RKO (cell line): ENCODE measurements at places on chromosomes 4 and X.

DNA sequence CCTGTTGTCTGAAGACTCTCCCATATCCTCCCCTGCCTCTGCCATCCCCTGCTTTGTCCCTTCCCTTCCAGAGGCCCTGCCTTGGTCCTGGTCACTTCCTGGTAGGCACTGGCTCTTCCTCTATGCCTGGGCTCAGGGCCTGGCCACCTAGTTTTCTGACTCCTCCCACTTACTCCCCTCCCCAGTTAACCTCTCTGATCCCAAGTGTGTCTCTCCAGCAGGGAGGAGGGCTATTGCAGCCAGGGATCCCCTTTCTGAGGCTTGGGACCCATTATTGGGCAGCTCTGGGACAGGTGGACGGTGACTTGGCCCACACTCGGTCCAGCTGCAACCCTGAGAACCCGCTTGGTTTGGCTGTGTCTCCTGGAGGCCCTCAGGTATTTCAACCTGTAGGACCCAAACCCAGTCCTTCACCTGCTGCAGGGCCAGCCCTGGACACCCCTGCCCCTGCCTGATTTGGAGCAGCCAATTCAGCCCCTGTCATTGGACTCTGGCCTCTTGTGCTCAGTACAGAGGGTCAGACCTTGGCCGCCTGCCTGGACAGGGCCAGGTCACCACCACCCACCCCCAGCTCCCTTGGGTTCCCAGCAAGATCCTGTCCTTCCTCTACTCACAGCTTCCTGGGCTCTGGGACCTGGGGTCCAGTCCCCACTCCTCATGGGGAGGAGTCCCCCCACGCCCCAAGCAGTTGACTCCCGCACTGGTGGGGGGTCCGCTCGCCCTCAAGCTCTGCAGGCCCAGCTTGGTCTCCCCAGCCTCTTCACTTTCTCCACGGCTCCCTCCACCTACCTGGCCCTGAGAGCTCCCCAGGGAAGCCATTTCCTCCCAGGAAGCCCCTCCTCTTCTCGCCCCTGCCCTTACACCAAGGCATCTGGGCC lies 1.1 kb upstream of the SH3BP2 start:
- no peak for DNase-seq

DNA sequence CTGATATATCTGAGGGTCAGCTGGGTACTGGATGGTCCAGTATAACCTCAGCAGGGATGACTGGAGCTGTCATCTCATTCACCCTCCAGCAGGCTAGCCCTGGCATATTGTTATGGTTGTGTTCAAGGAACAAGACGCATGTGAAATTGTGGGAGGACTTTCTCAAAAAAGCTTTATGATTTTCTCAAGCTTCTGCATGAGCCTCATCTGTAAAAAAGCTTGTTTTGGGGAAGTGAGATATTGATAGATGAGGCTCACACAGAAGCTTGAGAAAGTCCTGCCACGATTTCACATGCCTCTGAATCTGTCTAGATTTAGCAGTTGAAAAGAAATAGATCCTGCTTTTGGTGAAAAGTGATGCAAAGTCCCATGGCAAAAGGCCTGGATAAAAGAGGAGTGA lies 93.4 kb downstream of the SPCS3 start:
- no peak for DNase-seq

DNA sequence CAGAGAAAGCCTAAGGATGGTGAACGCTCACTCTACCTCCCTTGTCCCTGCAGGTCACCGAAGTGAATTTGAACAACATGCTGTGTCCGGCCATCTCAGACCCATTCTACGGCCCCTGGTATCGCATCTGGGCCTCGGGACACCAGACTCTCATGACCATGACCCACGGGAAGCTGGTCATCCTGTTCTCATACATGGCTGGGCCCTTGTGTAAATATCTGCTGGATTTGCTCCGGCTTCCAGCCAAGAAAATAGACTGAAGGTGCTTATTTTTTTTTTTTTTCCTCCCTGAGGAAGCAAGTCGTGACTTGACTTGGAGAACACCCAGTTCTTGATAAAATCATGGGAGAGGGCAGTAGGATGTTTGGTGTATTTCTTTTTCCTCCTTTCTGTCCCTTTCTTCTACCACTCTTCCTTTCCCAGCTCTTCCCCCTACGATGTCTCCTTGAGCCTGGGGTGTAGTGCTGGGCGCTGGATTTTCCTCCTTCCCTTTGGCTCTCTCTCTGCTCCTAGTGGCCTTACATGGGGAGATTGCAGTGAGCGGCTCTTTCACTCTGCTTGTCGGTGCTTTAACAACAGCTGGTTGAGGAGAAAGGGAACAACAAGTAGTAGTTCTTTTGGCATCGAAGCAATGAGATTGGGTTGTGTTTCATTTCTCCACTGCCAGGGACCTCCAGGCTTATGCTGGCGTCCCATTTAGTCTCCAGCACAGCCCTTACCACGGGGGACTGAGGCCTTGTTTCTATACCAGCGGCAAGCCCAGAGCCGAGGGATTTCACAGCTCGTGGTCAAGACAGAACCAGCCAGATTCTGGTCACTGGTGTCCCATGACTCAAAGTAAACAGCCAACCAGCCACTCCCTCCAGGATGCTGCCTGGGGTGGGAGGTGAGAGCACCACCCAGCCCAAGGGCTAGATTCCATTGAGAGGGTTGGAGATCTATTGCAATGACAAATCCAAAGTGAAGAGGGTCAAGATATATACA lies 144.4 kb downstream of the AMMECR1 start:
- DNase-seq: no peak

DNA sequence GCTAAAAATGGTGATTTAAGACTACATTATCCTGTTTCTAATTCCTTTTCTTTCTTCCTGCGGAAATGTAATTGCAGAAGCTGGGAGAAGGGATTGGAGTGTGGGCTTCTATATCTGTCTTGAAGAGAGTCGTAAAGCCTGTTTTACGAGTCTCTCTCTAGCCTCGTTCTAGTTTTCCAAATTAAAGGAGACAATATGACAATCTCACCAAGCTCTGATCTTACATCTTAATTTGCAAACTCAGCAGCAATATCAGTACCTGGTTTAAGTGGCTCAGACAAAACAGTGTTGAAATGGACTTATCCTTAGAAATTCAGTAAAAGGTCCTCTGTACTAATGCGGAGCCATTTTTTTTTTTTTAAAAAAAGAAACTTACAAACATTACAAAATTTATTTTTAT lies 349.5 kb upstream of the HAND2 start:
- no peak for DNase-seq

DNA sequence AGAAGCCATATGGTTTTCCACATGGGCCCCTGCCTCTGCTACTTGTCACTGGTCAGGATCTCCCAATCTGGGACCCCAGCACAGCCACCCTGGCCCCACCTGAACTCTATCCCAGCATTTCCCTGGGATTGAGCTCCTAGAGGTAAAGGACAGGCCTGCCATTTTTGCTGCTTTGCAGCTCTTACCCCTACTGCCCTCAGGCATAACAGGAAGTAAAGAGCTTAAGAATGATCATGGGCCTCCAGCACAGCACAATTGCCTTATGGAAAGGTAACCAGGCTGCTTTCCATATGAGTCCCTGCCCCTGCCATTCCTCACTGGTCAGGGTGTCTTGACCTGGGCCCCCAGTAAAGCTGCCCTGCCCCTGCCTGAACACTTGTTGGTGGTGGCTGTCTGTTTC lies 254.9 kb upstream of the ZCCHC13 start:
- DNase-seq: no peak

DNA sequence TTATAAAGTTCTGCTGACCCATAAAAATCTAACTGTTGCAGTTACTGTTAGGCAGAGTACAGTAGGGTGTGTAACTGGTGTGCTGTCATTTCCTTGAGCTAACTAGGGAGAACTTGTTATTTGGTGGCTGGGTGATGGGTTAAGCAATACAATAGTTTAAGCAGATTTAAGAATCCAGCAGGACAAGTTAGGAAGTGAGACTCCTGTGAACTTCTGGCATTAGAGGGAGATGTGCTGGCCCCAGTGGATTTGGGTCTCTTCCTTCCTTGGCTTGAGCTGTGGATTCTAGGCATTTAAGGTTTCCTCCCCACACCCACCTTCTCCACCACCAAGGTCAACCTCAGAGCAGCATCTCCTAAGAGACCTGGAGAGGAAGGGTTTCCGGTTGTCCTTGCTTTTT lies 70.5 kb downstream of the CLCN5 start:
- no peak for DNase-seq

GRCh38 chr4:150562250-150562649 lies 19.7 kb upstream of the MAB21L2 start:
- no peak for DNase-seq

GRCh38 chr4:79682801-79683530 lies 274.9 kb upstream of the GK2 start:
- no peak for DNase-seq

- DNase-seq: no peak
Observed at GRCh38 chr4:37825968-37826294, 555 bp upstream of the PGM2 start.

GRCh38 chr4:147526272-147526654 lies 45.4 kb downstream of the EDNRA start:
- DNase-seq: no peak

- peak; percentile 54 for DNase-seq
Observed at GRCh38 chr4:24105327-24106038, 215.6 kb upstream of the PPARGC1A start.

DNA sequence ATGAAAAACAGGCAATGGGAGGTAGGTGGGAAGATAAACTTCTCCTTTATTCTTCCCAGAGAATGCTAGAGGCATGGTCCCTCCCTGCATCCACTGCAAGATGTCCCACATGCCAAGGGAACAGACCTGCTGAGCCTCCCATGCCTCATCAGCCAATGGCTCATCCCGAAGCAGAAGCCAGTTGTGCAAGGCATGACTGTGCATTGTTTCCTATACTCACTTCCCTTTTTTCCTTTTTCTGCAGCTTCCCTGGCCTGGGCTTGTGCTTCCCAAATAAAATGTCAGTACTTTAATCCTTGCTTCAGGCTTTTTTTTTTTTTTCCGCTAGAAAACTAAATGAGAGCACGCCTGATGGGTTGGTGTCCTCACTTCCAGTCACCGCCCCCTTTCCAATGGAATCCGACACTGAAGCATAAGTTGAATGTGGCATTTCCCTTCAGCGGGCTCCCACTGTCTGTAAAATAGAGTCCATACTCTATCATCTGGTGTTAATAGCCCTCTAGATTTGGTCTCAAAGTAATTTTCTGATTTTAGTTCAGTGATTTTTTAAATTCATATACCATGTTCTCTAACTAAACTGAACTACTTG lies 239.0 kb upstream of the JADE1 start:
- DNase-seq: peak; percentile 48

- no peak for DNase-seq
Observed at GRCh38 chr4:183959319-183960045, 54.4 kb downstream of the STOX2 start.

DNA sequence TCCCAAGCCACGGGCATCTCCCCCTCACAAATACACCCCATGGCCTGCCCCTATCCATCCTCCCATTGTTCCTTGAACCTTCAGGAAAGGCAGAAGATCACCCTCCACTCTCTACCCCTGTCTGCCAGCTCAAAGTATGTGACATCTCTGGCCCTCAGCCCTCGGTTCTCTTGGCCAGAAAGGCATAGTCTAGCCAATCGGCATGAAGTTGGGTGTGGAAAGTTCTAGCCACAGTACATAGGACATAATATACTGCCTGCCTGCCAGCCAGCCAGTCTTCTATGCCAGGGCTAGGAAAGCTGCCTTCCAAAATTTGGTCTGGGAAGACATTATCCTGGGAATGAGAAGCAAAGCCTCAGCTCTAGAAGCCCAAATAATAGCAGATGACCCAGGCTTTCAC lies 3.2 kb upstream of the PLP1 start:
- no peak for DNase-seq

DNA sequence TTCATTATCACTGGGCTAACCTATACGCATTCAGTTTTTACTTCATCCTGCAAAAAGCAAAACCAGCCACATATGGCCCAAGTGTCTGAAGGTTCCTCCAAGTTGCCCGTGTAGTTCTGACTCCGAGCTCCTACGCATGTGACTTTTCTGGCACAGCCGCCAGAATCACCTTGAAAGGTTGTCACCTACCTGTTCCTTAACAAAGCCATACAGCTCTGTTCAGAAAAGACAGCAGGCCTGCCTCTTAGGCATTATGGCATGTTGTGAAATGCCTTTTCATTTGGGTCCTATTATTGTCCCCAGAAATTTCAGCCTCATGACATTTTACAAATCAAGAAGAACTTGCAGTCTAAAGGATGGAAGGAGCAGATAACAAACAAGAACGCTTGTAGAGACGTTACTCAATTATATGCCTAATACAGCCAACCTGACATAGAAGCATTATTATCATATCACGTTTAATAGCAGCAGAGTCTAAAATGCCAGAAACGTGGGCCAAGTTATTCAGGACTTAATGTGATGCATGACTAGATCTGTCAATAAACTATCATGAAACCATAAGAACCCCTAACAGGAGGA lies 118.5 kb downstream of the RBM47 start:
- DNase-seq: no peak

DNA sequence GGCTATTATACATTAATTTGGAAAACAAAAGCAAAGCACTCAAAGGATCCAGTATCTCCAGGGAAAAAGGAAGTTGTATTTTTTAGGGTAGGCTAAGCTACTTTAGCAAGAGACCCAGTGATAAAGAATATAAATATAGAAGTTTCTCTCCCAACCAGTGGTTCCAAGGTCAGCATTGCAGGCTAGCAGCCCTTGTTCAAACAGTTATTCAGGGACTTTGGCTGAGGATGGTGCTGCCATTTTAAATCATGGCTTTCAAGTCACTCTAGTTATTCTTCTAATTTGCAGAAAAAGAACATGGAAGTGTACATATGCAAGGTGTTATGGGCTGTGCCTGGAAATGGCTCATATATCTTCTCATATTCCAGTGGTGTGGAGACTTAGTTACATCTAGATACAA lies 9.3 kb downstream of the SCOC start:
- no peak for DNase-seq

DNA sequence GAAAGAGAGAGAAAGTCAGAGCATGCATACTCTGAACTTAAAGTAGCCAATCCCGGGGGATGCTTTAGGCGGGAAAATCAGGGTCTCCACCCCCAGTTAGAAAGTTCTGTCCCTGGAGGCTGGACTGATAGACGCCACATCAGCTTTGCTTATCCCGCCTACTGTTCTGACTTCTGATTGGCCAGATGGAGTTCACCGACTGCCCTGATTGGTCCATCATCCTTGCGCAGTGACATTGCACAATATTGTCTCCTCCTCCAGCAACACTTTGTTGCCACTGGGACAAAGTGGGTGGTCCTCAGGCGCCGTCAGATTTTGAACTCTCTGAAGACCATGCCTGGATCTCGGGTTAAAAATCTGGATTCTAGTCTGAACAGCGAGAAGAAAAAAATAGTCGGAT lies 50.3 kb downstream of the SSX3 start:
- DNase-seq: no peak

GRCh38 chr4:75513526-75514130 lies 575 bp downstream of the RCHY1 start:
- peak; percentile 26 for DNase-seq

DNA sequence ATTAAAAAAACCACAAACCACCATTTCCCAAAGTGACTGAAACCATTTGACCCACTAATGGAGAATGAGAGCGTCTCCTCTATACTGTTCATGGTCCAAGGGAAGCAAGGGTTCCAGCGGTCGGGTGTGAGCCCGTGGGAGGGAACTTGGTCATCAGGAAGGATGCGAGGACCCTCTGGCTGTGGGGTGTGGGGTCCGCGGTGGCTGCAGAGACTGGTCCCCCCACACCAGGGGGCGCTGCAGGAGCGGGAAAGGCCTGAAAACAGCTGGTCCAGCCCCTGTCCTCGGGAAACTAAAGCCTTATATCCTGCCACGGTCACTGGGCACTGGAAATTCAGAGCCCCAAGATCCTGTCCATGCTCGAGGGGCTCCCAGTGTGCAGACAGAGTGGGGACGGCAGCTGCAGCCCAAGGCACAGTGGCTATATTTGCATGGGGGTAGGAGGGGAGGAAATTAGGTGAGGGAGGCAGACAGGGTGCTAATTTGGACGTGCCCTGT lies 4.3 kb downstream of the BLOC1S4 start:
- peak; percentile 75 for DNase-seq
